Inflammatory macrophage treated with lipopolysaccharide for 1 hour (primary cell): ENCODE measurements at places on chromosomes 6 and 20.

GRCh38 chr20:62804627-62805154 is at the start of gene OGFR:
OGFR (plus strand) TSS chr20:62804835; CDS start chr20:62804860, 25 bp downstream.
- peak; percentile 47 for DNase-seq

- no peak for DNase-seq
Measured at GRCh38 chr6:129536271-129536670, 173.7 kb downstream of the ARHGAP18 start.

DNA sequence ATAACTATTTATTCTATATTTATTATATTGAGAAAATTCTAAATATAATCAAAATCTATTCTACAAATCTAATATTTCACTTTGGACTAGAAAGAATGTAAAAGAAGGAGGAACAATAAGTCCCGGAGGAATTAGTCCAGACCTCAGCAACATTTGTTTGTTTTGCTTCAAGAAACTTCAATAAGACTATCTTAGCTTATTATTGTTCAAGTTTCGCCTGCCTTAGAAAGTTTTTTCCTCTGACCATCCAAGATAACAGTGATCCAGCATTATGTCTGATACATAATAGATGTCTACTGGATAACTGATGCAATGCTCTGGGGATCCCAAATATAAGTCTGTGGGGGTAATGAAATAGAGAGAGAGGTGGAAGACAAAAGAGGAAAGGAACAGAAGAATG is 28.7 kb upstream of the NT5E start:
- DNase-seq, result no peak

DNA sequence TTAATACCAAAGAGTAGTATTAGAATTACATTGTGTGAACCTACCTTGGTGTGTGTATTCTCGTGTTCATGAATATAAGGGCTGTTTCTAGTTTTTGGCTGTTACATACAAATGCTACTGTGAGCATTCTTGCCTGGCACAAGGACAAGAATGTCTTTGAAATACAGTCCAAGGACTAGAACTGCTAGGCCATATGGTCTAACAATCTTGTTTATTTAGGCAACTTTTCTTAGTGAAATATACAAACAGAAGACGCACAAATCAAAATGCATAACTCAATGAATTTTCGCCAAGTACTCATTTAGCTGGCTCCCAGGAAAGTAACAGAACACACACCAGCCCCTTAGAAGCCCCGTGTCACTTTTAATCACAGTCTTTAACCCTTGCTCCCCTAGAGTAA is 28.5 kb downstream of the KDM1B start:
- no peak for DNase-seq

DNA sequence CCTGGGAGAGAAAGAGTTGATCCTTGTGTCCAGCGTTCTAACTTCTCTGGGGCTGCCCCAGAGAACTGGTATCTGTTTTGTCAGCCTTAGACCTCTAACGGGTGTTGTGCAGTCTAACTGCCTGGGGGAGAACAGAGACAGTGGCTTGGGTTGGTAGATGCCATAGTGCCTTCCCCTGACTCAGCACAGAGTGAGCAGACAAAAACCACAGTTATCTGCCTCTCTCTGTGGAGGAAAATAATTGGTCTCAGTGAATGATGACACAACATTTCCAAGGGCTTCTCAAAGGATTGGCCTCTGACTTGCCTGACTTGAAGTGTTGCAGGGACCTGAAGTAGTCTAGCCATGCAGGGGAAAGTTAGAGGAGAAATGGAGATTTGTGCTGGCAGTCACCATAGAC is 226.2 kb upstream of the MAN1A1 start:
- no peak for DNase-seq

DNA sequence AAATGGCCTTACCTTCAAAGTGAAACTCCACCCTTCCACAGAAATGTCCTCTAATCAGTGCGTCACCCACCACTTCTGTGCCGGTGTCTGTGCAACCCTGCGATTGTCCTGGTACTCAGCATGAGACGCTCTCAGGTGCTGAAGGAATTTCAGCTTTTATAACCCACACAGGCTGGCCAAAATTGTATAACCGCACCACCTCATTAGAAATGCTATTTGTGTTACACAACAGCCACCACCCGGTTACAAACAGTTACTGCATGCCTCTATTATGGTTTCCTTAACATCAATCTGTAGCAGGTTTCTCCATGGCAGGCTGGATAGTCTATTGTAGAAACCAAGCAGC is 51.5 kb downstream of the SLC23A2 start:
- no peak for DNase-seq

DNA sequence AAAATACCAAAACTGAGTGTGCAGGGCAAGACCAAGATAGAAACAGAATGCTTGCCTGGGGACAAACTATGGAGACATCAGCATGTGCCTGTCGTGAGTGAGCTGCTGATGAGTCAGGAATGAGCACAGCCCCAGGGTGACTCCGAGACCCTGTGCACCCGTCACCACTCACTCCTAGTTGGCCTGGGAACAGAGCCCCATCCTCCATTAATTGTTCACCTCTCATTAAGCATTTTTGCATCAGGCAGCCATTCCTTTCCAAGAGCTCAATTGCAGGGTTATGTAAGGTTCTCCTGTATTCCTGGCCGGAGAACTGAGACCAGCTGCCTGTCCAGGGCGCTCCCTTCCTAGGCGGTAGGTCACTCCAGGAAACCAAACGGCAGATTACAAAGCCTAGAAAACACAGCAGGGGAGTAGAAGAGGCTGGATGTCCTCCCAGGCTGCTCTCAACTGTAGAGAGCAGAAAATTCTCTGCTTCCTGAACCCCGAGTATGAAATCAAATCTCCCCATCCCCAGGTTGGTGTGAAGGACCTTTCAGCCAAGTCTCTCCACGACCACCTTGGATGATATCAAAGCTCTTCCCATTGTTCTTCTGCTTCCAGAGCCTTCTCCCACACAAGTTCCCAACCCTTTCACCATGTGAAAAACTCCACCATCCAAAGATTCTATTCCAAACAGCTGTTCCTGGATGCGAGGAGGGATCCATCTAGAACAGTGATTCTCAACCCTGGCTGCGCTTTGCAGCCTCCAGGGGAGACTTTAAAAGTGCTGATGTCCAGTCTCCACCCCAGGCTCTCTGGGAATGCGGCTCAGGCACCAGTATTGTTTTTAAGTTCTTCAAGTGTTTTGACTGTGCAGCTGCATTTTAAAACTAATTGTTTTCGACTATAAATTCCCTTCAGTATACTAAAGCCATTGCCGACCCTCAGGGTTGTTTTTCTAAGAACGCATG is 532.6 kb upstream of the JARID2 start:
- peak; percentile 77 for DNase-seq

GRCh38 chr20:64003960-64004725 is 23.2 kb downstream of the PRPF6 start:
- DNase-seq, result no peak

DNA sequence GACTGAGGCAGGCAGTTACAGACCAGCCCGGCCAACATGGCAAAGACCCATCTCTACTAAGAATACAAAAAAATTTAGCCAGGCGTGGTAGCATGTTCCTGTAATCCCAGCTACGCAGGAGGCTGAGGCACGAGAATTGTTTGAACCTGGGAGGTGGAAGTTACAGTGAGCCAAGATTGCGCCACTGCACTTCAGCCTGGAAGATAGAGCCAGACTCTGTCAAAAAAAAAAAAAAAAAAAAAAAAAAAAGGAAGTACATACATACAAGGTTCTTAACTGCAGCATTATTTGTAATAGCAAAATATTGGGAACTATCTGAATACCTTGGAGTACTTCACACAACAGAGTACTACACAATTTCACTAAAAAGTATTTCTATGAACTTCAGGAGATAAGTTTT is 183.5 kb upstream of the OLIG3 start:
- DNase-seq, result peak; percentile 60

DNA sequence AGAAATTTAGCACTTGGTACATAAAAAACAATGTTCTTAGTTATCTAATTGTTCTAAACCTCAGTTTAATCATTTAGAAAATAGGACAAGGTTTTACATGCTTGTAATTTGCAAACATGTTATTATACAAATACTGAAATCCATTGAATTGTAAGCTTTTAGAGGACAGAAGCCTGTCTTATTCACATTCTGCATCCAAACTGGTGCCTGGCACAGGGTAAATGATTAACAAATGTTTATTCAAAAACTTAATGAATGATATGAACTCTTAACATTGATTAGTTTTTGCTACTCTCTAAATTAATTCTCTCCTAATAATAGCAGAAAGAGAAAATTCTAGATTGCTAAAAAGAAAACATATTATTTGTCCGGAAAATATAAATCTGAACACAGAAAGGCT is 58.4 kb upstream of the MCM9 start:
- no peak for DNase-seq

- DNase-seq, result no peak
Measured at GRCh38 chr6:157773248-157773773, 49.7 kb upstream of the SNX9 start.
